ENCODE measurements at places on chromosomes 3 and 15.

DNA sequence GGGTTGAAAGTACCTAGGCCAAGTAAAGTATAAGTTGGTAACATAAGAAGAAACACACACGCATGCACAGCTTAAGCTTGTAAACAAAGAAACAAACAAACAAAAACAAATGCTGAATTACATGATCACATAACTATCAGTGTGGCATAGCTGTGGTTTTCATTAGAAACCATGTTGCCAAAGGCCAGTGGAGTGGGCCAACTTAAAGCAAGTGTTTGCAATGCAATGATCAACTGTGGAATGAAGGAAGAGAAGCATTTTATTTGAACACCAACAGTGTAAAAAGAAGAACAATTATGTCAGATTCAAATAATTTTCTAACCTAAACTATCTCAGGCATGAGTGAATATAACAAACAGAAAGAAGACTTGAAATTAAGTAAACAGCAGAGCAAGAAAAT, 199.4 kb upstream of the STRIT1 start:
- DNase-seq: no peak

DNA sequence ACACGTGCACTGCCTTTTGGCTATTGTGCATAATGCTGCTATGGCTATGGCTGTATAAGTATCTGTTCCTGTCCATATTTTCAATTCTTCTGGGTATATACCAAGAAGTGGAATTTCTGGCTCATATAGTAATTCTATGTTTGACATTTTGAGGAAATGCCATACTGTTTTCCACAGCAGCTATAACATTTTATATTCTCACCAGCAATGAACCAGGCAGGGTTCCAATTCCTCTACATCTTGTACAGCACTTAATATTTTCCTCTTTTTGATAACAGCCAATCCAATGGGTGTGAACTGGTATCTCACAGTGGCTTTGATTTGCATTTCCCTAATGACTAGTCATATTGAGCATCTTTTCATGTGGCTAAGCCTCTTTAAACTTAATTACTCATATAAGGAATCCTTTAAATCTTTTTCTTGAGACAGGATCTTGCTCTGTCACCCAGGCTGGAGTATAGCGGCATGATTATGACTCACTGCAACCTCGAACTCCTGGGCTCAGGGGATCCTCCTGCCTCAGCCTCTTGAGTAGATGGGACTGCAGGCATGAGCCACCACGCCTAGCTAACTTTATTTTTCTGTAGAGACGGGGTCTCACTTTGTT, 38.1 kb upstream of the IGDCC4 start:
- DNase-seq: peak; percentile 3

- no peak for DNase-seq
Measured at GRCh38 chr3:154168998-154169795, 48.0 kb downstream of the ARHGEF26 start.

- no peak for DNase-seq
Measured at GRCh38 chr3:144341471-144341870, 369.8 kb downstream of the DIPK2A start.

GRCh38 chr3:183033746-183034145, 53.4 kb upstream of the DCUN1D1 start:
- no peak for DNase-seq

- no peak for DNase-seq
Measured at GRCh38 chr3:72690629-72691028, 157.6 kb downstream of the SHQ1 start.

GRCh38 chr3:177361081-177361938, 164.0 kb upstream of the TBL1XR1 start:
- no peak for DNase-seq

DNA sequence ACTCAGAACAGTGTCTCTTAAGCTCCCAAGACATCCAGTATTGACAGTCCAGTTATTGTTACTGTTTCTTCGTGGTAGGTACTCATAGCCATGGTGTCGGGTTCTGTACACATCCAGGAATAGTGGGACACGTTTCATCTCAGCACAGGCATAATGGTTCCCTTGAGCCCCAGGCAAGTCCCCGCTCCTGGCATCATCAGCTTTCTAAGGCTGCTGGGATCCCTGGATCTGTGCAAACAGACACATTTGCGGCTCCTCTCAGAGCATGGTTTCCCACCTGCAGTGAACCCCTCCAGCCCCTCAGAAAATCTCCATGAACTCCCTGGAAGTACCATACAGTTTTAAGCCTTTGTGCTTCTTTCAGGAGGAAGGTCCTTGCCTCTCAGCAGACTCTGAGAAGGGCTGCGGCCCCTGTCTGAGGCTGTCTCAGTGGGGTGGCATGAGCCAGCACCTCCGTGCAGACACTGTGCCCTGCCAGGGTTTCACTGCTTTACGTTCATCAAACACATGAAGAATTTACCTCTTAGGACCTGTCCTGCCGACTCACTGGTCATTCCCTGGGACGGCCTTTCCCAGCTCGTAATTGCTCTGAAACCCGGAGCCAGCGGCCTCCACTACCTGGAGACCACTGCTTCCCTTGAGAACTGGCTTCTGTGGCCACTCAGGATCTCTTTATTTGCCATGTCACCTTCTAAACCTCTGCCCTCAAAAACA, 124.9 kb downstream of the LRRK1 start:
- DNase-seq: no peak

DNA sequence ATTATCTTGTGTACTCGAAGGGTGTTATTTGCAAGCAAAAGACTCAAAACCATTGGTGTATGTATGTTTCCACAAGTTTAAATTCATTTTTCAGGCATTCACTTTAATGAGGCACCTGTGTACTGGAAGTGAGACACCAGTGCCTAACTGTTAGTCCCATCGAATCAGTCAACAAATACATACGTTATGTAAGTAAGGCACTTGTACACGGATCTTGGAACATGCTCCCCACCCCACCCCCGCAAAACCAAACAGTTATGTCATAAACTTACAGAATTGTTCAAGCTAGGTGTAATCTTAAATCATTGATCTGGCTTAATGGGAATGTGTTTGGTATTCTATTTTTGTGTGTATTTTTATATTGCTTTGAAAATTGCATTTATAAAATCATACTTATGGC, 17.1 kb downstream of the LRRC28 start:
- no peak for DNase-seq

GRCh38 chr15:61499376-61499775, 270.3 kb upstream of the RORA start:
- DNase-seq: no peak

DNA sequence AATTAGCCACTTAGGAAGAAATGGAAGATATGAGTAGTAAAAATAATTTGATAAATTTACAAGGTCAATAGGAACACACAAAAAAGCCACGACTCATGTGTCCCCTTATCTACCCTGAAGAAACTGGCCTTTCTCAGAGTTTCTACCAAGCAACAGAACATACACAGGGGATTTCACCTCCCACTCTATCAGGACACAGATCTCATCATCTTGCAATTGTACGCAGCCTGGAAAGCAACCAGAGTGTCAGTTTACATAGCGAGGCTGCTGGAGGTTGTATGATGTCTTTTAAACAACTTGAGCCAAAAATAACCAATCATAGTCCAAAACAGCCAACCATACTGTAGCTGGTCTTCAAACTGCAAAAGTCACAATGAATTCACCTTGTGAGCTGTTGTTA, 19.7 kb upstream of the LMOD3 start:
- DNase-seq: no peak

GRCh38 chr3:171565481-171566058, 105.4 kb upstream of the TNIK start:
- no peak for DNase-seq

DNA sequence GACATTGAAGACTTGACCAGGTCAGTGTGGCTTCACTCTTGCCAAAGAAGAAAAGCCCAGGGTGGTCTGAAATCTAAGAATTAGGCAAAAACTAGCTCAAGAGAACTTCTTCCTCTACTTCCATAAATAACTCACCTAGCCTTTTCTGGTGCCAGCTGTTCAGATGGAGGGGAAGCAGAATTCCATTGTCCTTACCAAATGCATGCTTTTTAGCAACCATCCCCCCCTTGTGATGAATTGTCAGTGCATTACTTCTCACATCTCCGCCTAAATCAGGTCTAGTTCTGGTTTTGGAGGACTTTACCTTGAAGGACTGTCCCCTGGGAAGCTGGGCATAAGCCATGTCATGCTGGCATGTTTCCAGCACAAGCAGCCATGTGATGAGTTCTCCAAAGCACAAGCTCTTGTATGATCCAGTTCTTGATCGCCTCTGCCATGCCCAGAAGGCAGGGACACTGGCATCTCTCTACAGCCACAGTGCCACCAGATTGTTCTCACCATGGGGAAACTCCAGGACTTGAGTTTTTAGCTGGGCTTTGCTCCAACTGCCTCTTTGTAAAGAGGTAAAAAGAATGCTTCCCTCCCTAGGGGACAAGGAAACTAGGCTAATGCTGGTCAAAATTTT, 96.4 kb upstream of the IL12A start:
- DNase-seq: no peak

DNA sequence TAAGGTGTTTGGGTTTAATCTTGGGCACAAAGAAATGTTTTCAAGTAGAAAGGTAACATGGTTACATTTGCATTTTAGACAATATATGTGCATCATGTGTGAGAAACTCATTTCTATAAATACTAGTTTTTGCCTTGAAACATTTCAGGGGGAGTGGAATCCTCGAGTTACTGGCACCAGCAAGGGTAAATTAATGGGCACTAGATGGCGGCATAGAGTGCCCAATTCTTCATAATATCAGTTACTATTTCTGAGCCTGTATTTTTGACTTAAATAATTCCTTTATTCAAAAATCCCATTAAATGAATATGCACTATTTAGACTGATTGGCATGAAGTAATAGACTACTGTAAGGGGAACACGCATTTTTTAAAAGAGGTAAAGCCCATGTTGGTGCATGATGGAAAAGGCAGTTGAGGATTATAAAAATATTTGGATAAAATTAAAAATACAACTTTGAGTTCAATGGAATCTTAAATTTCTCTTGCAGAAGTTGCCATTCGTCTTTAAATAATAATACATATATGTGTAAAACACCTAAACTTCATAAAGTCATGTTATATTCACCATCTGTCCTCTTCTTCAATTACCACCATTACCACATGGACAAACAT, 106.3 kb downstream of the ZBTB20 start:
- DNase-seq: peak; percentile 10

GRCh38 chr3:58287354-58287753, 18.7 kb upstream of the RPP14 start:
- DNase-seq: no peak

GRCh38 chr3:116920826-116921610, 211.4 kb downstream of the TUSC7 start:
- DNase-seq: no peak

DNA sequence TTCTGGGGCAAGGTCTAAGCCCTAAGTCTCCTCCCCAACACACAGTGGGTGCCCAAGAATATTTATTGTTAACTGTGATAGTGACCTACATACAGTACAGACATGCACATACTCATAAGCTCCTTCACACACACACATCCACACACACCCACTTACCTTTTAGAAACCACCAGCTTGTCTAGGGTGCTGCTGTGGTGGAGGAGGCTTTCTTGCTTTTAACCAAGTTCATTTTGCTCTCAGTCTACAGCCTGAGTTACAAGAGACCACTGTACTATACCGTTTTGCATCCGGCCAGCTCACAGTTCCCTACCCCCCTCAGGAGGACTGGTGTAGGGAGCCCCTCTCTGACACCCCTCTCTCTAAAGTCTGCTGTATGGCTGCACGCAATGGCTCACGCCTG, 16.7 kb downstream of the DAPK2 start:
- no peak for DNase-seq

Data from stimulated activated CD4-positive, alpha-beta T cell treated with anti-CD3 and anti-CD28 coated beads, Interleukin-12 subunit alpha, Interleukin-12 subunit beta, amount 100 ng/mL, for 4 hours (primary cell).